ENCODE measurements at places on chromosomes 2 and 18.

- no peak for DNase-seq
These were observed 118.2 kb downstream of the CLIP4 start for GRCh38 chr2:29233428-29233827.

DNA sequence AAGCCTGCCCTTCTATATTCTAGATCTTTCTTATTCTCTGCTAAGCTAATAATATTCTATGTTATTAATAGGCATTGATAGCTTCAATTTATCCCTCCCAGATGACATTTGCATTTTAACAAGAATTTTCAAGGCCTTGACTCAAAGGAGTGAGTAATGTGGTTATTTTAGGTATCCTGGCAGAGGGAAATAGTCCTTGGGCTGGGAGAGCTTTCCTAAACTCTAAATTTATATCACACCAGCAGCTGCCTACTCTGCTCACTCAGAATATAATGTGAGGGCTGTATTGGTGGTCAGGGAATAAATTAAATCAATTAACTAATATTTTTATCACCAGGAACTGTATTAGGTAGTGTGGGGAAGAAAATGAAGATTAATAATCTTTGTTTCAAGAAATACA lies 74.8 kb upstream of the ADAM23 start:
- DNase-seq: no peak

DNA sequence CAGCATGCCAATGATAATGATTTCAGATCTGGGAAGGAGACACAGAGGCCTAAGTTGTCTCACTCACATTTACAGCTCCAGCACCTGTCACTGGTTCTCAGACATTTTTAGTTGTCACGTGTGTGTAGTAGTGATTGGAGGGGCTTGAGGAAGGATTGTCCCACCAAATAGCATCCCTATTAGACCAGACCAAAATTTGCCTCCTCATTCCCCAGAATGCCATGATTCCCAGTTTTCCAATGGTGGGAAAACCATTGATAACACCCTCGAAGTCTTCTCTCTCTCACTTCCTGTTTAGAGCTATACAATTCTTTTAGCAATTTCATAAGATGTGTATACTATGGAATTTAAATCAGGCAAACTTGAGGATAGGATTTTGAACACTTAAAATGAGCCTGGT lies 52.5 kb downstream of the CCDC141 start:
- no peak for DNase-seq

DNA sequence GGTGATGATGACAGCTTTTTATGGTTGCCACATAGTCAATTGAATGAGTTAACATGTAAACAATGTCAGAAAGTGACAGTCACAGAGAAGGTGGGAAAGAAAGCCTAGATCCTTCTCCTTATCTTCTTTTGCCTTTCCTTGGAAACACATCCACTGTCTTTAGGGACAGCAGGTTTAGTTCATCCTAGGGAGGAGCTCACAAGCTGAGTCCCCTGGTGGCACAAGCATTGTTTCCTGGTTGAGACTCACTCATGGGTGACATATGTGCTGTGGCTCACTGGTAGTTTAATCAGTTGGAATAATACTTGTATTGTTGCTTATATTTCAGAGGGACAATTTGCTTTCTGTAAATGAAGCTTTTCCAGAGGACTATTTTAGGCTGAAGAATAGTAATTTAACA lies 598.5 kb downstream of the CNTNAP5 start:
- no peak for DNase-seq

GRCh38 chr2:175107146-175107545 lies 60.9 kb downstream of the ATF2 start:
- DNase-seq: no peak

- no peak for DNase-seq
These were observed 938.9 kb downstream of the CPS1 start for GRCh38 chr2:211495339-211495738.

- DNase-seq: no peak
These were observed 91.4 kb upstream of the BCL2L11 start for GRCh38 chr2:111029181-111029927.

DNA sequence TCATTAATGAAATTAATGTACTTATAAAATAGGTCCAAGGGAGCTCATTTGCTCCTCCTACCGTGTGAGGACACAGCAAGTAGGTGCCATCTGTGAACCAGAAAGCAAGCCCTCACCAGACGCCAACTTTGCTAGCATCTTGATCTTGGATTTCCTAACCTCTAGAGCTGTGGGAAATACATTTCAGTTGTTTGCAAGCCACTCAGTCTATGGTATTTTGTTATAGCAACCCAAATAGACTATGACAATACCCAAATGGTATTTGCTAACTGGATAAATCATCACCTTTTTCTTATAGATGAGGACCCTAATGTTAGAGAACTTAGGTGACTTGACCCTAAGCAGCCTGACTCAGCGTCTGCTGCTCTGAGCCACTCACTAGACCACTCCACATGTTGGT lies 379.6 kb downstream of the HRH4 start:
- DNase-seq: no peak

All from stimulated activated CD4-positive, alpha-beta T cell treated with anti-CD3 and anti-CD28 coated beads, Interleukin-1b, Interleukin-23, amount 100 ng/mL, for 48 hours (primary cell).